ENCODE measurements at places on chromosomes 11 and 22.

DNA sequence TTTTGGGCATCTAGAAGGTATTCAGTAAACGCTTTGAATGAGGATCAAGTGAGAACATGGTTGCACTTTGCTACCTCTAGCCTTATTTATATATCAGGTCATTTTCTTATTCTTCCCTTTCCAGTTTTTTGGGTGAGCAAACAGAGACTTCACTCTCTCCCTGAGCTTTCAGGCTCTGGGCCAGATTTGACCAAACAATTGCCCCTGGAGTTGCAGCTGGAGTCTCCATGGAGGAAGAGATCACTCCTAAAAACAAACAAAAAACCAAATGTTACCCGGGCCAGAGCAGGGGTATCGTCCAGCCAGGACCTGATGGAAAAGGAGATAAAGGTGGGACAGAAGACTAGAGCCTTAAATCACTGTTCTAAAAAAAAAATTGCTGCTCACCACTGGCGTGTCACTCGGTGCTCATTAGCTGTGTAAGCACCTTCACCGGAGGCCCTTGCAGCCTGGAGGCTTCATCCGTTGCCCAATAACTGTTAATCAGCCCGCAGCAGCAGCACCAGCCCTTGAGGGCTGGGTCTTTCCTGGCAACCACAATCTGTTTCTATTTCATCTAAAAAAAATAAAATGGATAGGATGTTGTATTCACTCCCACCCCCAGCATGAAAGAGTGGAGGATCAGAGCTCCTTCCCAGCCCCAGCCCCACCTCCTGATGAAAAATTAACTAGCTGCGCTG, 125.0 kb downstream of the PKNOX2 start:
- DNase-seq: no peak

GRCh38 chr11:69321877-69322361, 28.0 kb downstream of the MYEOV start:
- no peak for DNase-seq

DNA sequence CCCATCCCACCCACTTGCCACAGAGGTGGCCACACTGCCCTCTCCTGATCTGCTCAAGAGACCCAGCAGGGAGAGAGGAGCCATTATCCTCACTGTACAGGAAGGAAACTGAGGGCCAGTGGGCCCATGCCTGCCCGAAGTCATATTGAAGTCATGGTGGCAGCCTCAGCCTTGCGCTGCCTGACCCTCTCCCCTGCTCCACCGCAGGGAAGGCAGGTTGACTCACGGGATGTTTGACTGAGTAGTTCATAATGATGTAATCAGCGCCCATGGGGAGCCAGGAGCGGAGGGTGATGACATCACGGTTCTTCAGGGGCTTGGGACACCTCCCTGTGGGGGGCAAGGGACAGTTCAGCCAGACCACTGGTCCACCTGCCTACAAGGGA, 6.1 kb upstream of the ARAP1 start:
- no peak for DNase-seq

DNA sequence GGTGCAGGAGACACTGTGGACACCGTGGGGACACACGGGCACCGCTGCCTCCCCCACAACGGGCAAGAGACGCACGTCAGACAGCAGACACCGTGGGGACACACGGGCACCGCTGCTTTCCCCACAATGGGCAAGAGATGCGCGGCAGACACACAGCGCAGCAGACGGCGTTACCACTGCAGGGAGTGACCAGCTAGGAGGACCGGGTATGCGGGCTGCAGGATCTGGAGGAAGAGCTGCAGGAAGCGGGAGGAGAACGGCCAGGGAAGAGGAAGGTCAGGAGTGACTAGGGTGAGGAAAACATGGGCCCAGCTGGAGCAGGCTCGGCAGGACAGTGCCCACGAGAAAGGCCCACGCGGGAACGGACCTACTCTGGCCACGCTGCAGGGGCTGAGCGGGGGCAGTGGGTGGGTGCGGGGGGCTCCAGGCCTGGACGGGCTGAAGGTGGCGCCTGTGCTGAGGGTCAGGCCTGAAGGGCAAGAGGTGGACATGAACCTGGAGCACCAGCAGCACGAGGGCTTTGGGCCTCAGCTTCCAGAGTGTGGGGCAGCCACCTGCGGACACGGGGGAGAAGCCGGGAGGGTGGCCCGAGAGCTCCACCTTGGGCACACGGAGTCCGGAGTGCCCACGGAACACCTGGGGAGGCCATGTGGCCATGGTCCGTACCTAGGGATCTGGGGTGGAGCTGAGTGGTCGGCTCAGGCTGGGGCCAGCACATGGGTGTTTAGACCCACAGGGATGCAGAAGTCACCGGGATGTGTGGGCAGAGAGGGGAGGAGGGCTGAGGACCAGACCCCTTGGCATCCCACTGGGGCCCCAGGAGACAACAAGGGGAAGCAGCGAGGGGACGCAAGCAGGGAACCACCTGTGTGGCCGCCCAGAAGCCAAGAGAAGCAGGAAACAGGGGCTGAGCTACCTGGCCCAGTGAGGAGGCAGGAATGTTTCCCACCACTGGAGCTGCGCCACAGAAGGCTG, 16.5 kb downstream of the TOLLIP start:
- no peak for DNase-seq

- no peak for DNase-seq
Measured at GRCh38 chr11:130170345-130170744, 10.8 kb downstream of the ST14 start.

DNA sequence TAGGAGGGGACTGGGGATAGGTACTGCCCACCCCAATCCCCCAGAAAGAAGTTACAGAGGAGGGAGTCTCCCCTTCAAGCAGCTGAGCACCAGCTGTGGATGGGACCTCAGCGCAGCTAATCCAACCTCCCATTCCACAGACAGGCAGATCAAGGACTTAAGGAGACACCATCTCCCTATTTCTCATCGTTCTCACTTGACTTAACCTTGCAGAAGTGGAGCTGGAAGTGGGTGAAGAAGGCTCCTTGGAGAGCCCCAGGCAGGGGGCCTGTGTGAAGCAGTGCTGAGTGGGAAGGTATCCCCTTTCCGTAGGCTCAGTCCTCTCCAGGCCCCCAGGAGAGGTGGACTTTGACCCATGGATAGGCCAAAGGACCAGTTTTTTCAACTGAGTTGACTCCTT, 27.3 kb downstream of the USP35 start:
- DNase-seq: no peak

- DNase-seq: no peak
Measured at GRCh38 chr11:106398502-106399075, 321.1 kb downstream of the AASDHPPT start.

- peak; percentile 78 for DNase-seq
Measured at GRCh38 chr22:22692707-22693530, 48.5 kb downstream of the GGTLC2 start.

DNA sequence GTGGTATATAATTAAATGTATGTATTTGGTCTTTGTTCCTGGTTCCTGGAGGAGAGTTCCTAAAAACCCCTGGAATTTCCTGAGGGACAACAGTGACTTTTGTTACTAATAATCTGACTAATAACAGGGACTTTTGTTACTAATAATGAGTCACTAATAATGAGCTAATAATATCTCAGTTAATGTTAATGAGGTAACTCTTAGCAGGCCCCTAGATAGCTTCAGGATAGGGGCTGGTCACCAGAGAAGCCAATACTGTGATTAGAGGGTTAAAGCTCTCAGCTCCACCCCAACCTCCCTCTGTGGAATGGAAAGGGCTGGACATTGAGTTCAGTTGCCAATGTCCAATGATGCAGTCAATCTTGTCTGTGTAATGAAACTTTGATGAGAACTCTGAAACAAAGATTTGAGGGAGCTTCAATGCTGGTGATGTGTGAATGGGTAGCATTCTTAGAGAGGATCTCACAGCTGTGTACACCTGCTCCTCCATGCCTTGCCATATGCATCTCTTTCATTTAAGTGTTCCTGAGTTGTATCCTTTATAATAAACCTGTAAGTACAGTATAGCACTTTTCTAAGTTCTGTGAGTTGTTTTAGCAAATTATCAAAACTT, 1431.4 kb upstream of the TENM4 start:
- DNase-seq: no peak

GRCh38 chr11:19430754-19431398, 190.1 kb upstream of the E2F8 start:
- no peak for DNase-seq

- peak; percentile 57 for DNase-seq
Measured at GRCh38 chr22:37019309-37020191, at the start of the genes MPST and TST. Gene MPST (plus strand): TSS chr22:37019742. CDS start chr22:37019837, 95 bp downstream. Gene TST (minus strand): TSS chr22:37019447. CDS start chr22:37018732, 715 bp downstream.

GRCh38 chr11:119520966-119521365, 98.0 kb upstream of the THY1 start:
- no peak for DNase-seq

GRCh38 chr22:48748113-48748859, 1079.4 kb downstream of the BRD1 start:
- DNase-seq: no peak

DNA sequence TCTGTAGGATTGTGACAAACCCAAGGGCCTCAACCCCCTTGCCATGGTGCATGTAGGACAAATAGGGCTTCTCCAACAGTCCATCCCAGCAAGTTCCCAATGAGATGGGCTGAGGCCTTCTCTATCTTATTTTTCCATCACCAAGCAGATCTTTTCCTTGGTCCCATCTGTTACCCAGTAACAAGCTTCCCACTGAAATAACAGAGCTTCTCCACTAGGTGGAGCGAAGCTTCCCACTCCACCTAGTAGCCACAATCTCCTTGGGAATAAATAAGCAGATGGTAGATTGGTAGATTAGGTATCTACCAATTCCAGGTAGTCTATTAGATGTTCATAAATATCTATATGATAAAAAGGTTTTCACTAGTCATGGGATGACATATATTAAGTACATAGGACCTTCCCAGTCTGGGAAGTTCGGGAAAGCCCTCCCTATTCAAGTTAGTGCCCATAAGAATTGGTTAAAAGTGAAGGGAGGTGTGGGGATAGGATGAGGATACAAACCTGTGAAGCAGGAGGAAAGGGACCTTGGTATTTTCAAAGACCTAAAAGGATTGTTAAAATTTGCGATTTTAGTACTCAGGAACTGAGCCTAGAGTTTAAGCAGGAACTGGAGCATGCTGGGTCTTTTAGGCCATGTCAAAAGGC, 5.9 kb upstream of the OR52L1 start:
- peak; percentile 8 for DNase-seq

All from germinal center (tissue), 1 donor.